ENCODE measurements at places on chromosomes 1 and 21.

DNA sequence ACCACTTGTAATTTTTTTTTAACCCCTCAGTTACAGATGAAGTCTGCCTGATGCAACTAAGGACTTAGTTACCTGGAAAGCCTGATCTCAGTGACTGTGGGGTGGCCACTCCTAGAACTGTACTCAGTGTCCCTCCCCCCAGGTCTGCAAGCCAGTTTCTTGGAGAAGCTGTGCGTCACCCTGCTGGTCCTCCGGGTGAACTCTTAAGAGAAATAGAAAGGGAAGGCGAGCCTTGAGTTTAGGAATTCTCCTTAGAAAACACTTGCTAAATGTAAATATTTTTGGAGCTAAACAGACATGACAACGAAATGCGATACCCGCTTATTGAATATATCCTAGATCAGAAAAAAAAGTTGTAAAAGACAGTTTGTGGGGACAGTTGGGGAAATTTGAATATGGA lies 730 bp downstream of the SLC16A4 start:
- DNase-seq, result no peak

DNA sequence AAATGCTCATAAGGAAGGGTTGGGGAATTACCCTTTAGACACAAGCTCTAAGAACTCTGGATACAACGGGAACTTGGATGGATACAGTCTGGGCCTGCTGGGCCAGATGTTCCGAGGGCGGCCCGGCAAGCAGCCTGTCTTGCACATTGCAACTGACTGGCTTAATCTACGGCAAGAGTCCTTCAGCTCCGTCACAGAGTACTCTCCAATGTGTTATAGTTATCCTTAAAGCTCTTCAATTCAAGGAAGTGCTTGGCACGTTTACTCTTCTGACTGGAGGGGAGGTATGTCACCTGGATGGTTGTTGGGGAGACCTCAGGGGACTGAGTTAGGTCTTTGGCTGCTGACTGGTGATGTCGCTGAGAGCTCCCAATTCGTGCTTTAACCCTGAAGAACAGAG lies 1.1 kb upstream of the CFAP141 start:
- DNase-seq, result no peak

GRCh38 chr1:32048440-32048839 lies 24.3 kb upstream of the TMEM39B start:
- no peak for DNase-seq

DNA sequence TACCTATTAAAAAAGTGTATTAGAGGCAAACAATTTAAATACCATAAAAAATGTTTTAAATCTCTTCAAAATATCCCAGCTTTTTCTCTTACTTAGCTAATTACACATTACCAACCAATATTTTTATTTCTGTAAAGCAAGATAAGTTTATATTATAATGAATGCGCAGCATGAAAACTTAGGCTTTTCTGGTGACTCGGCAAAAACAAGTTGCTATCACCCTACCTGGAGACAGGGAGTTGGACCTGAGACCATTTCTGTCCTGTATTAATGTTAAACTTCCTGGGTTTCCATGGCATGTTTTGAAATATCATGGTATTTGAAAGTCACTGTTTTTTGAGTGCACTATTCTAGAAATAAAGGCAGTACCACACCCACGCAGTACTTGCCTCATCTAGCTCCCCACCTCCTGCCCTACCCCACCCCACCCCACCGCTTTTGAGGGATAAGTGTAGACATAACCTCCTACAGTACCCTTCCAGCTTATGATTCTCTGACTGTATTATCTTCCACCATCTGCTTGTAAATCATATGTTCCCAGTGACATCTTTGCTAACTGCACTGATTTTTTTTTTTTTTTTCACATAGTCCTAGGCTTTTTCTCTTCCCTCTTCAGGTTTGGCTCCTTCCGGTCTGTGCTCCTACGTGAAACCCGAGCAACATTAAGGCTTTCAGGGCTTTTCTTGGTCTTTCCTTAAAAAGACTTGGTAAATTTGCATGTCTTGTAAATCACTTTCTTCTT lies 77.5 kb downstream of the PHTF1 start:
- DNase-seq, result no peak

- DNase-seq, result no peak
These were observed 86.5 kb downstream of the ELAVL4 start for GRCh38 chr1:50195205-50195604.

- peak; percentile 42 for DNase-seq
These were observed 34.2 kb upstream of the LRRC8C start for GRCh38 chr1:89598450-89599331.

DNA sequence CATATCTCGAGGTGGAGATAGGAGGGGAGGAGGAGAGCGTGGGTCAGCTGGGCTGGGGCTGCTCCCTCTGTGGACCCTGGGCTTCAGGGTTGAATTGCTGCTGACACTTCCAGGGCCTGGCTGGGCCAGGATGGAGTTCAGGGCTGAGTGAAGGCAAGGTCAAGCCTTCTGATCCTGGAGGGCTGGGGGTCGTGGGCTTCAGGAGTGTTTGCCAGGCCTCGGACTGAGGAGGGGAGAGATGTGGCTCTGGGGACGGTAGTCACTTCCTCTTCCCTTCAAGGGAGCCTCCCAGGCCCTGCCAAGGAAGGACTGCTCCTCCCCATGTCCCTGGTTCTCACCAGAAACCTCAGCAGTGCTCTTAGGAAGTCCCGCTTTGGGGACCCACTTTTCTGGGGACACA lies 12.1 kb upstream of the FAM131C start:
- no peak for DNase-seq

DNA sequence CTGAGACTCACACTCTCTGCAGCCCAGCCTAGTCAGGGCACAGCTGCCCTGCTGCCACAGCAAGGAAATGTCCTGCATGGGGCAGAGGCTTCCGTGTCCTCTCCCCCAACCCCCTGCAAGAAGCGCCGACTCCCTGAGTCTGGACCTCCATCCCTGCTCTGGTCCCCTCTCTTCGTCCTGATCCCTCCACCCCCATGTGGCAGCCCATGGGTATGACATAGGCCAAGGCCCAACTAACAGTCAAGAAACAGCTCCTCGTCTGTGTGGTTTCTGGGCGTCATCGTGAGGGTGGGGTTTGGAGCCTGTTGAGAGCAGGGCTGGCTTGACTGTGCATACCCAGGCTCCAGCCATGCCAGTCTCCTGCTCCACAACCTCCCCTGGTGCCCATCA lies 19.5 kb downstream of the FAAH start:
- no peak for DNase-seq

- no peak for DNase-seq
These were observed 20.3 kb upstream of the FCRL4 start for GRCh38 chr1:157618190-157618589.

DNA sequence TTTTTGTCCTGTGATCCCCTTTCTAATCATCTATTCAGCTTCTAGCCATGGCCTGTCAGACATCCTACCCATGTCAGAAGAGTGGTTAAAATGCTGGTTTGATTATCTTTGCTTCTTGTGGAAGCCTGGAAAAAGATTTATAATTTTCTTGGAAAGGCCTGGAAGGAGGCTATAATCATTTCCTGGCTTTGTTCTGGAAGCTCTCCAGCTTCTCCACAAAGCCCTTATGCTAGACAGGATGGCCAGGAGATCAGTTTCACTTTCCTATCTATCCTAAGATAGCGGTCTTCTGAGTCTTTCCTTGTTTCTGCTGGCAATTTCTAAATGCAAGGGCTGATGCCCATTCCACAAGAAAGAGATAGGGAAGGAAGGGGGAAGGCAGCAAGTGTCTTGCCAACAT lies 90.9 kb upstream of the SLC44A3 start:
- DNase-seq, result no peak

- no peak for DNase-seq
These were observed 15.8 kb upstream of the TNFRSF8 start for GRCh38 chr1:12047120-12047876.

DNA sequence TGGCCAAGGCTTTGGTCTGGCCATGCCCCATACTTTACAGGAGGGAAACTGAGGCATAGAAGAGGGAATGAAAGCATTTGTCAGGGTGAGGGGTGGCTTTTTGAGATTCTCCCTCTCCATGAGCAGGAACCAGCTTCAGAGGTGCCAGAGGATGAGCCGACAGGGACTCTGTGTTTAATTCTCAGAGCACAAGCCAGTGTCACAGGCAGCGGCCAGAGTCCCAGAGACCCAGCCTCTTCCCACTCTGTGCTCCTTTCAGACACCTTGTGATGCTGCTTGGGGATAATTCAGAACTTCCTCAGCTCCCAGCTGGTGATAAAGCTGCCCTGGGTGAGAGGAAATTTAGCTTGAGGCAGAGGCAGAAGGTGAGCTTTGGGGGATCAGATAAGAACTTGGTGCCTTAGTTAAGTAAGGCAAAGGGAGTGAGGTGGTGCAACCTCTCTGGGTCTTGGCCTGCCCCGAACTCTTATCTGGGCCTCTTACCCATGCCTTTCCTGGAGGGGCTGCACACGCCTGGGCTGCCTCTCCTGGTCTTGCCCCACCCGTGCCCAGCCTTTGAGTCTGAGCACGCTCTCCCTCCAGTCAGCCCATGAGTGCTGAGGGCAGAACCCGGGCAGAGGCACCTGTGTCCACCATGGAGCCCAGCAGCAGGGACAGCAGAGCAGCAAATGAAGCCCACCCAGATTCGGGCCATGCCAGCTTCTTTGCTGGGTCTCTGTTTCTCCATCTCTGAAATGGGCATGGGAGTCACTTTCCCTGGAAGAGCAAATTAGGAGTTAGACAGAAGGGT lies 175.6 kb upstream of the C1orf174 start:
- no peak for DNase-seq
